ENCODE measurements at places on chromosomes 2 and 18. TPM values are rescaled to one million over a fixed set of nuclear protein-coding genes. Genes with fewer than 3 reads are reported as not detected.

The MALL gene
- total RNA-seq = 138 TPM

The SATB2 gene
- 3.4 TPM for total RNA-seq

The LYG2 gene
- total RNA-seq = not detected

The CSRNP3 gene
- total RNA-seq = not detected

The SPDYA gene
- 0.32 TPM for total RNA-seq

The HJURP gene
- total RNA-seq = 76.7 TPM

The CHRND gene
- not detected for total RNA-seq

The ASXL2 gene
- total RNA-seq = 14.4 TPM

The AQP12A gene
- not detected for total RNA-seq

The SLC11A1 gene
- 0.15 TPM for total RNA-seq

The MOCOS gene
- total RNA-seq = 3.6 TPM

The UGT1A8 gene
- total RNA-seq = not detected

The SPEG gene
- 7.9 TPM for total RNA-seq

Measured in A549 treated with CORT108297 at 1 μM for 4 hours (cell line).